NCI-H774 (cell line): ENCODE measurements at places on chromosomes 5 and 9.

DNA sequence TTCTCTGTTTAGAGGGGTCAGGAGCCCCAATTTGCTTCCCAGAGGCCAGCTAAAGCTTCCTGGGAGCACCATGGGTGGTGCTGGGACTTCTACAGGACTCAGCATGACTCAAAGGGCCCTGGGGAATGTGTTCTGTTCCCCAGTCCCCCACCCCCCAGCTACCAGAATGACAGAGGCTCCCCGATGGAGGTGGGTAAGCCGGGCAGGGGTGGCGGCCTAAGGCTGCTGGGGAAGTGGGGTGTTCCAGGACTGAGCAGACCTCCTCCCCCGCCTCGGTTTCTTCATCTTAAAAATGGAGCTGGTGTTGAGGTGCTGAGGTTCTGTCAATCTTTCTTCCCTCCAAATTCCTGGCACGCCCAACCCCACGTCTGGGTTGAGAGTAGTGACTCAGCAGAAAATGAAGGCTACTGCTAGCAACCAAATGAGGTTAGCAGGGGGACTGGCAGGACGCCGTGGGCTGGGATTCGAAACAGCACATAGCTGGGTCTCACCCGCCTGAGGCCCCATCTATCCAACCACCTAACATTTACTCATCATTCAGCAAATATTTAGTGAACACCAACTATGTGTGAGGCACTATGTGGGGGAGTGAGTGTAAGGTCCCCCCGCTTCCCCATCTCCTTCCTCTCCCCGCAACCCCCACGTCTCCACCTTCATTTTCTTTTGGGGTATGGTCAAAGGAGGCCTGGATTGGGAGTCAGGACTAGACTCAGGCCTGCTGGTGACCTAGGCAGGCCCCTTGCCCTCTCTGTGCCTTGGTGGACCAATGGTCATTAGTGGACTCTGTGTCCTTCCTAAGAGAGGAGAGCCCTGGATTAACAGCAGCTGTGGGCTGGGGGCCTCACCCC is 50.2 kb downstream of the C9orf50 start:
- DNase-seq: no peak

GRCh38 chr5:149732324-149733128 is 2.4 kb downstream of the PPARGC1B start:
- DNase-seq: no peak

DNA sequence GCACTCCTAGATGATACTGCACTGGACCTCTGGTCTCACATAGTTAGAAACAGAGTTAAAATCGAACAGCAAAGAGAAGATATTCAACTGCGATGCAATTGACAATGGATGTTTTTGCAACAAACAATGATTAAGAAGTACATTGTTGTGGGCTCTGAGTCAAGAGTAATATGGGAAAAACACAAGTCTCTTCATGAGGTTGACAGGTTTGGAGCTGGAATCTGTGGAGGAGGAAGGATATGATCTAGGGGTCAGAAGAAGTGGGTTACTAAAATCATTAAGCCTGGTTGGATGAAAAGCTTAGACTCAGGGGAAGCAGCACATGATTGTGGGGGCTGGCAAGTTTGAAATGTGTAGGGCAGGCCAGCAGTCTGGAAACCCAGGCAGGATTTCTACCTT is 53.1 kb downstream of the PDCD1LG2 start:
- no peak for DNase-seq

- no peak for DNase-seq
Observed at GRCh38 chr9:106284296-106284695, 578.7 kb upstream of the ZNF462 start.

DNA sequence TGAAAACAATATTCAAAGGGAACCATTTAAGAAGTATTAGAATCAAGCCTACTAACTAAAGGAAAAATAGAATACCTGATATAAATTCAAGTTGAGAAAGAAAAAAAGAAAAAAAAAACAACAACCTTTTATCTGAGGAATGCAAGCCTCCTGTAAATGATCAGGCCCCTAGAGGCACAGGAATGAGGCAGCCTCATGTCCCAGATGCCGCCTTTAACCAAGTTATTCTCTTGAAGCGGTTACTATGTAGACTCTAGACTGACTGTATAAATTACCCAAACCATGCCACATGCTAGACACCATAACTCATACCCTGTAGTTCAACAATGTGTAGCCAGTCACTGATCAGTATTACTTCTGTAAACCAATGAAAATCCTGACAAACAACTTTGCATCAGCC is 929.6 kb downstream of the TAF11L14 start:
- DNase-seq: no peak

DNA sequence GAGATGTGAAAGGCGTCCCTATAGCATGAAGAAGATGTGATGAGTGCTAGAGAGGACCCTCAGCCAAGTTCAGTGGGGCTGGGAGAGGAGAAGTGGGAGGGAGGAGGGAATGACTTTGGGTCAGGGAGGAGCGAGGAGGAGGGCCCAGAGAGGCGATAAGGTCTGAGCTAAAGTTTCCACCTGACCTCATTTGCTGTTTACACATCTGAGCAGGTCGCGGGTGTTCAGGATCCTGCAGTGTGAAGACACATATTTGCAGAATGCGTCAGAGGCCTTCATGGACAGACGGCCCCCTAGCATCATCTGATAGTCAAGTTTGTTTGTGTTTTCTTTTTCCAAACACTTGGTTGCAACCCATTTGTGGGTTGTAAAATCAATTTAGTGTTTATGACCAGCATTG is 18.9 kb upstream of the IGFBPL1 start:
- DNase-seq: no peak

DNA sequence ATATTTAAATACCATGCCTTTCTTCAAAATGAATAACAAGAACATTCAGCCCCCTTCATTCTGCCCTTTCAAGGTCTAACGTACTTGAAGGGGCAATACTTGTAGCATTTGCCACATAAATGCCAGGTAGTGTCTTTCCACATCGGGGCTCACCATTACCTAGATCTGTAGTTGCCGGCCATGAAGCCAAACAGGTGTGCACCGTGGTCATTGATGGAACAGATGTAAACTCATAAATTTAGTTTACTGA is 193.0 kb downstream of the CD180 start:
- DNase-seq: no peak

GRCh38 chr5:104172976-104173375 is 610.4 kb upstream of the NUDT12 start:
- DNase-seq: no peak

GRCh38 chr5:91052977-91053740 is 330.0 kb downstream of the ARRDC3 start:
- no peak for DNase-seq

GRCh38 chr9:95496687-95497086 is 20.1 kb downstream of the PTCH1 start:
- DNase-seq: no peak

DNA sequence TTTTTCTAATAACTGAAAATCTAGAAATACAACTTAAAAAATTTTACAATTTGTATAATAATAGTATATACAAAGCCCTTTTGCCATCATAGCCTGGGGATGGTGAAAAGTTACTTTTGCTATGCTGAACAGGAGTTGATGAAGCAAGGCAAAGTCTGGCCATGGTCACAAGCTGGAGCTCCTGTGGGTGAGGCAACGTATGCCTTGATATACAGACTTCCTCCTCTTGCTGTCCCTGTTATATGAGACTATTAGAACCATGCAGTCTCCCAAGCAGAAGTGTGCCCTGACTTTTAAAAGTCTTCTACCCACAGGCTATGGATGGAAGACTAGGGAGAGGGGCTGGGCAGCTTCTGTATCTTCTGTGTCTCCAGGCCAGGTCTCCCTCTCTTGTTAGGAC is 15.7 kb downstream of the FAM151B start:
- no peak for DNase-seq

DNA sequence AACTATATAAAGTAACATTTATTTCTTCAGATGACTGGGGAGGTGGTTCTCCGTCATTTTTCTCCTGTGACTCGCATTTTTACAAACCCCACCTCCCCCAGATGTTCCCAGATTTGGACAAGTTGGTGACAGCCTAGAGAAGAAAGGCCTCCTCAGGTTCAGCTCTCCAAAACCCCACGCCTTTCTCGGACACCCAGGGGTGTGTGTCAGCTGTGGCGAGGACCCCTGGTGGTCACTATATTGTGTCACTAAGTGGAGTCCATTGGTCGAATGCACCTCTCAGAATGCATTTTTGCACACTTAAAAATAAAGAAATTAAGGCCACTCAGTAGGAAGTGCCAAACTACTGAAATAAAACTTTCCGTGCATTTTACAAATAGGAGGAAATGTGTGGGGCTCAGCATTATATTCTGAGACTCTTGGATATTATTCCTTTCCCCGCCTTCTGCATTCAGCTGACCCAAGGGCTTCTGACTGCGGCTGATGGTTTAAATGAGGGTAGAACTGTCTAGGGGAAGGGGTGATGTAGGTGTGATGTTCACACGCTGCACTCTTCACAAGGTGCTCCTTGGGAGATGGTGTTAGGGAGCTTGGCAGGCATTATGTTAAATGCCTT is 47.6 kb downstream of the ACO1 start:
- DNase-seq: no peak

DNA sequence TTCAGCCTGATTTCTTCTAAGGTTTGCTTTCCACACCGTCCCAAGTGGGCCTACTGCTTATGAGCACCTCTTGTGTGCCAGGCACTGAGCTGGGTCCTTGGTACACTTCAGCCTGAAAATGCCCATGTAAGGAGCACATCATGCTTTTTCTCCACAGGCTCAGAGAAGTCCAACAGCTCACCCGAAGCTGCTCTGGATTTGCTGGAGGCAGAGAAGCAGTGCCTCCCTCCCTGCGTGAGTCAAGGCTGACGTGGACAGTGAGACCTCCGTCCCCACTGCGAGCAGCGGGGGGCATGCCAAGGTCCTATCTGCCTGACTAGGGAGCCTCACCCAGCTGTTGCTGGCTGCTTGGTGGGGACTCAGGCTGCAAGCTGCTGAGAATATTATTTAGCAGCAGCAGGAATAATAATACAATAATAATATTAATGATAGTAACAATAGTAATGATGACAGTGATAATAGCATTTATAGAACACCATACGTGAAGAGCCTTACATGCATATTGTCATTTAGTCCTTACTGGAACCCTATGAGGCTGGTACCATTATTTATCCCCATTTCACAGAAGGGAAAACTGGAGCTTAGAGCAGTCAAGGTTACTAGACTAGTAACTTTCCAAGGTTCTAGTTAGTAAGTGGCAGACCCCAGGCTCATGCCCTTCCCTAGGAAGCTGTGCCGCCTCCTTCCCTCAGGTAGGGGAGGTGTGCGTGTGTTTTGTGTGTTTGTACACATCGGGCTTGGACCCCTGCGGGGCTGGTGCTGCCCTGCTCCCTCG is 194.8 kb downstream of the HSPA4 start:
- no peak for DNase-seq

GRCh38 chr5:59673438-59674058 is 220.0 kb downstream of the PDE4D start:
- DNase-seq: peak; percentile 11

DNA sequence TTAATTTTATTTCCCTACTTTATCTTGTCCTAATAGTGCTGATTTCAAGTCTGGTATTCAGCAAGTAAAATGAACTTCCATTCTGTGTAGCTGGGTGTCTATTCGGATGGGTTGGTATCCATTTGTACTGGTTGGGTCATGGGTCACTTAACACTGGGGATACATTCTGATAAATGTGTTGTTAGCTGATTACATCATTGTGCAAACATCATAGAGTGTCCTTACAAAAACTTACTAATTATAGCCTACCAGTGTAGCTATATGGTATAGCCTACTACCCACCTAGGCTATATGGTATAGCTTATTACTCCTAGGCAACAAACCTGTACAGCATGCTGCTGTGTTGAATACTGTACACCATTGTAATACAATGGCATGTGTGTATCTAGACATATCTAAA is 1373.7 kb upstream of the DMAC1 start:
- DNase-seq: no peak

DNA sequence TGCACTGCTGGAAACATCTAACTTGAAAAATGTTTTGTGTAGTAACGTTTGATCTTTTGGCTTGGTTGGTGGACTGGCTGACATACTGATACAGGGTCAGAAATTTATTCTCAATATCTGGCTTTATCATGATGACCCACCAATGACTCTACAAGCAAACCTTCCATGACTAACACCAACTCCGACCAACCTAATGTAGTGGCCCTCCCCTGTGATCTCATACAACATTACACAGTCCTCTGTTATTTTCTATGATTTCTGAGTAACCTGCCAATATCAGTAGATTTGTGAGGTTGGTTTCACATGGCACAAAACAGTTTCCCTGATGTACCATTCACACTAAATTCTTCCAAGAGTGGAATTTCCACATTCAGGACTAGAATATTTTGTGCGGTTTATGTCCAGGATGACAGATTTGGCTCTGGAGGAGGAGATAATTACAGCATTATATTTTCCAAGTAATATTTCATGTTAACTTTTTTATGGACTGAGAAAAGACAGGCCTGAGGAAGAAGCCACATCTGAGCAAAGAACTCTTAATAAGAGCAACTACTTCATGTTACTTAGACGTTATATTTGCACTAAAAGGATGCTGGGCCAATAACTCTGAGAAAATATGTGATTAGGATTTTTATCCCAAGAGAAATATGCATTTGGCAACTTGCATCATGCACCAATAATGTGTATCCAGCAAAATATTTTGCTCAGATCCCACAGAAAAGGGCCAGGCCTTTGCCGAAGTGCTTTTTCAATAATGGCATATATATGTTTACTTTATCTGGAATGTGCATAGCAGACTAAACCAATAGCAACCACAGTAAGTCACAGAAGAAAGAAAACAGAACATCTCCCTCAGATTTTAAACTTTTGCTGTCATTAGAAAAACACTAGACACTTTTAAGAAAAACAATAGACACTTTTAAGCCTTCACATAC is 273.4 kb downstream of the KCNN2 start:
- DNase-seq: no peak

DNA sequence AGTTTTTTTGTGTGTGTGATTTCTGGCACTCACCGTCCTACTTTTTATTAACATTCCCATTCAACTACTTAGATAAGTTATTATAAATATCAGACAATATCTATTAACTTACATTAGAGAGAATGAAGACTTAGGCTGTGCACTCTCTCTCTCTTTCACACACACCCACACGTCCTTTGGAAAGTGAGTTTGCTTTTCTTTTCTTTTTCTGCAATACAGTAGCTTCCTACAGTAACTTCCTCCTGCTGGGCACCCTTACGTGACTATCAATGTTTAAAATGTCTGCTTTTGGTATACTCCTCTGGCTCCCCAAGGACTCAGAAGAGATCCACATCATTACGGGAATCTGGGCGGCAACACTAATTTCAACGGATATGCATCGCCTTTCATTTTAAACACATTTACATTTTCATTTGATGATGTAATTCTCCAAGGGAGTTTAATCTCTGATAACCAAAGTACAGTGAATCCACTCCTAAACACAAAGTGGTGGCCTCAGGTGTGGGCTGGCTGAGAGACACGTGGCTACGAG is 179.5 kb downstream of the MAPKAP1 start:
- DNase-seq: no peak
